Activated CD4-positive, alpha-beta T cell treated with anti-CD3 and anti-CD28 coated beads, Interleukin-2, amount 50 U/mL, for 24 hours (primary cell): ENCODE measurements at places on chromosomes 6 and 20.
A peak's percentile ranks its signal among the peaks of the same experiment; 100 is the strongest.

DNA sequence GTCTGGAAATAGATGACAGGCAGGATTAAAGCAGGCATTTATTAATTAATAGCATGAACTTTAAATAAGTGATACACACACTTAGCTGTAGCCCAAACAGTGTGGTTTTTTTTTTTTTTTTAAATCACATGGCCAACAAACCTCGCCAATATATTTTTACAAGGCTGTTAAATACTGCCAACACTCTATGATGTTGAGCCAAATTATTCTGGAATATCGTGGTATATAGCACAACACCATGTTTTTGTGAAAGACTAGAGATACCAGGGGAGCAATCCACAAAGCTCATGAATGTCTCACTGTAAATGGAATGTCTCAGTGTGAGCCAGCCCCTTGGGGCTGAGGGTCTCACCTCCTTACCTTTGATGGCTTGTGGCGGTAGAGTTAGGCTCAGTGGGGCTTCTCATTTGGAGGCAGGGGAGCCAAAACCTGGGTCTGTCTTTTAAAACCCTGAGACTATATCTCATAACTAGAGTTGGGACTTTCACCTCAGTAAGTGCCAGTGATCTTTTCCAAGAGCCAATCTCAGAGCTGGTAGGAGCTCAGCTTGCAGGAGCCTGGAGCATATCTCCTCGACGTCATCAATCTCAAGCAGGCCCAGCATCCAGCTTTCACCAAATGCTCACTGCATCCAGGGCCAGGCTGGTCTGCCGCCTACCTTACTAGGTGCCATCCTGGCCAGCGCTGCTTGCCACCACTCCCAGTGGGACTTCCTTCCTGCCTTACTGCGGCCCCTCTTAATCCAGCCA, 78.5 kb upstream of the FAM184A start:
- no peak for DNase-seq

GRCh38 chr6:11236076-11236750, 3.7 kb upstream of the NEDD9 start:
- peak; percentile 22 for DNase-seq

DNA sequence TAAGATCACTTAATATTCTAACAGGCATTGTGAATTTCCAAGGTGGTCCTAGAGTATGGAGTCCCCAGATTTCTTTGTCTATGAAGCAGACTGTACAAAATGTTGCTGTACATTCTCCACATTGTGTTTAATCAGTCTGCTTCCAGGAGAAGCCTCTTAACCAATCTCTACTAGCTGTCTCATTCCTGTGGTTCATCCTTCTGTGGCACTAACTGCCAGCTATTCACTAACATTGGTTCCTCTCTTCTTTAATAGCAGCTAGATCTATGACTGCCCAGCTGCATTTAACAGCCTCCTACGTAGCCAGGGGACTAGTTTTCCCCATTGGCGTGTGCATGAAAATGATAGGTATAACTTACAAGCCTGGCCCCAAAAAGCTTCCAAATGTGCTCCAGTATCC, 395.4 kb downstream of the SAMD5 start:
- no peak for DNase-seq

DNA sequence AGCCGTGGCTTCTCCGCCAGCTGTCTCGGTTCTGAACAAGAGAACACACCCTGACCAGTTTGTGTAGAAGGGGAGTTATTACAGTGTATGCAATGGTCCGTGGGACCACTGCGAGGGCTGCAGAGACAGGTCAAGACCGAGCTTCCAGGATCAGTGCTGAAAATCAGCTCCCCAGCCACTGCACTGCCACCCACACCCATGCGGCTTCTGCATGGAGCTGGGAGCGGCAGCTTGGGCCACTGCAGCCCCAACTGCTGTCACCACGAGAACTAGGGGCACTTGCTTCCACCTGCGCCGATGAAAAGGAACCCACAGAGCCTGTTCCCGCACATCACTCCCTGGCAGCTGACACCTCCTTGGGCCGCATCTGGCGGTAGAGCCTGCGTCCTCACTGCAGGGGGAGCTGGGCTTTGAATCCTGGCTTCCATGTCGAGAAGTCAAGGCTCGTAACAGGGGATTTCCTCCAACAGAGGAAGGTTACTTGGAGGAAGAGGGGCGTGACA, 56.2 kb downstream of the TMEM242 start:
- DNase-seq: no peak

DNA sequence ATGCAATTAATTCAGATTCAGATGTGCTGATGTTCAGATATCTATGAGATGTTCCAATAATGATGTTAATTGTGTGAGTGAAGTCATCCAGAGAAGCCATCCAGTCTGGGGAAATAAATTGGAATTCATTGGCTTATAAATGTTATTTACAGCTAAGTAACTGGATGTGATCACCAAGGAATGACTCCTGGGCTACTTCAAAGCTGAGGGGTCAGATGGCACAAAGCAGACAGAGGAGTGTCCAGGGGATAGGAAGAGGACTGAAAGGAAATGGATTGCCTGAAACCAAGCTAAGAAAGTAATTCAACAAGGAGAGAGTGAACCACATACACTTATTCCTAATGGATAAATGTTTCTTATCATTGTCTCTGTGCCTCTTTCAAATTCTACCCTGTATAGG, 4.5 kb upstream of the MLIP start:
- DNase-seq: no peak

GRCh38 chr6:108453601-108454185, 107.0 kb upstream of the FOXO3 start:
- no peak for DNase-seq

GRCh38 chr20:48262466-48262865, 477.2 kb upstream of the SULF2 start:
- no peak for DNase-seq

GRCh38 chr6:155260686-155261085, 3.1 kb upstream of the CLDN20 start:
- DNase-seq: no peak

DNA sequence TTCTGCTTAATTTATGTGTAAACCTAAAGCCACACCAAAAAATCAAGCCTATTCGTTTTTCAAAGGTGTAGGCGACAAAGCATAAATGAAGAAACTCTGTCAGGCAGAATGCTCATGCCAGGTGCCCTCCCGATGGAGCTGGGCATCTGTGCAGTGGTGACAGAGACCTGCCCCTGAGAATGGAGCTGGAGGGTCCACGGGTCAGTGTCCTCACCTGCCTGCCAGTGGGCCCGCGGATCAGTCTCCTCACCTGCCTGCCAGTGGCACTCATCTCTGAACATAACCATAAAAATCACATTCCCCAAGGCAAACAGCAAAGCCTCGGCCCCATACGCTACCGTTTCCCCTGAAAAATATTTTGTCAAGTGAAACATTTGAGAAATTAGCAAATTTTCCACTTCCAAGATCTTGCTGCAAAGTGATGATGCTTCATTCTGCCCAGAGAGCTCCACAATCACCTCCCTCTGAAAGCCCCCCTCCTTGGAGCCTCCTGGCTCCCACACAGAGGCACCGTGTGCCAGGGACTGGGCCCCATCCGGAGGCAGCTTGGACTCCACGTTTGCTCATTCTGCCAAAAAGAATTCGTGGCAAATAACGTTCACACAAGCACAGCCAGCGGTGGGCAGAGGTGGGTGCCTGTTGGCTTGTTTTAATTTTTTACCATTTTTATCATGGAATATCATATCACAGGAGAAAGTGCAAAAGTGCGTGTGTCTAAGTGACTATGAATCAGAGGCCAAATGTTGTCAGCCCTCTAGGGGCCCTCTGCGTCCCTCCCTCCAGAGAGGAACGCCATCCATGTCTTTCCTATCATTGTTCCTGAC, 88.8 kb downstream of the YTHDF1 start:
- DNase-seq: no peak

DNA sequence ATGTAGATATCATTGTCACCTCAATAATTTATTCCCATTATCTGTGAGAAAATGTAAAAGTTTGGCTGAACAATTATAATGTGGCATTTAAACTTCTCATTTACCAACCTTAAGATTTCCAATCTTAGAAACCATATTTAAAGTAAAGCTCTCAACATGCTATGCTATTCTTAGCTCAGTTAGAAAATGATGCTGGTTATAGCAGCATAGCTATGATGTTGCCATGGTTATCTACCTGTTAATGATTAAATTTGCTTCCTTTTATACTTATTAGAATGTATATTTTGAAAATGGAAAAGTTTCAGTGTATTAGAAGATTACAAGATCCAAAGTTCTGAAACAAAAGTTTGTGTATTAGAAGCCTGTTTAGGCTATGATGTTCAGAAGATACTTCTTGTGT, 110.1 kb downstream of the GPR63 start:
- no peak for DNase-seq

GRCh38 chr20:39048000-39048696, 86.0 kb downstream of the DHX35 start:
- peak; percentile 57 for DNase-seq

- no peak for DNase-seq
Measured at GRCh38 chr6:16141514-16141913, 12.6 kb downstream of the MYLIP start.

- DNase-seq: no peak
Measured at GRCh38 chr6:31877651-31878161, 1.1 kb downstream of the SLC44A4 start.

- DNase-seq: no peak
Measured at GRCh38 chr20:62352402-62353288, 14.5 kb downstream of the LAMA5 start.

- DNase-seq: no peak
Measured at GRCh38 chr6:88869263-88870020, 94.0 kb downstream of the RNGTT start.

DNA sequence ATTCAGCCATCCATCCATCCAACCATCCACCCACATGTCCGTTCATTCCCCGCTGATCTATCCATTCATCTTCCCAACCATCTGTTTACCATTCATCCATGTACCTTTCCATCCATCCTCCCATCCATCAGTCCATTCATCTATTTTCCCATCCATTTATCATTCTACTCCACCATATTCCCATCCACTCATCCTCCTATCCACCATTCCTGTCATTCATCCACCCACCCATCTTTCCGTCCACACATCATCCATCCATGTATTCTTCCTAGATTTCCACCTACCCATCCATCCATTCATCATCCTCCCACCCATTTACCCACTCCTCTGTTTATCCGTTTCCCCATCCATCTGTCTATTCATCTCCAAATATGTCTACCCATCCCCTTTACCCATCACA, 6.8 kb downstream of the BPIFB6 start:
- no peak for DNase-seq

GRCh38 chr6:106446983-106447382, 86.5 kb downstream of the CRYBG1 start:
- no peak for DNase-seq

DNA sequence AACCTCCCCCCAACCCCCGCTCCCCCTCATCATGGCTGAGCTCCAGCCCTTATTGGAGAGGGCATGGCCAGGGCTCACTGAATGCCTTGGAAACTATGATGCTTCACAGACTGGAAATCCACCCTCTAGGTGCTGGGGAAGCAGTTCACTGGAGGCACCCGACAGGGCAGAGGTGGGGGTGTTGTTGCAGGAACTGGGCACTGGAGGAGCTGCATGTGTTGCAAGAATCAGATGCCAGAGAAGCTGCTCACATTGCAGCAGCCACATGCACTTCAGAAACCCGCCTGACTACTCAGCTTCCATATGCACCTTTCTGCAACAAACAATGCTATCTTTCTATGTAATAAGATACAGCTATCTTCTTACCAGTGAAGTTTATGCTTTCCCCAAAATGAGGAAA, 7.9 kb upstream of the TBPL1 start:
- DNase-seq: no peak

DNA sequence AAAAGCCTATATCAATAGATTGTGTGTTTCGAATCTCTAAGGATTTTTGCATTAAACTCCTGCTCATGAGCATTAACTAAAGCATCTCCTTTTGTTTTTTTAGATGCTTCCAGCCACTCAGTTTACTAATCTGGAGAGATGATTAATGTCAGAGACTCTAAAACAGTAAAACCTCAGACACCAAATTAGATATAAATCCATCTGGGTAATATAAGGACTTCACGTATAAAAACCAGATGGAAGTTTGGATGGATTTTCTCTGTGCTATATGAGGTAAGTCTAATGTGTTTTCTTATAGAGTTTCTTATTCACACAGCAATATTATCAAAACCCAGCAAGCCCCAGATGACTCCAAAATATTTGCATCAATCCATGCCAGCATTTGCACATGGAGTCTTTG, 137.2 kb downstream of the SYNE1 start:
- no peak for DNase-seq

GRCh38 chr6:90008189-90008907, 114.1 kb downstream of the GJA10 start:
- peak; percentile 36 for DNase-seq

DNA sequence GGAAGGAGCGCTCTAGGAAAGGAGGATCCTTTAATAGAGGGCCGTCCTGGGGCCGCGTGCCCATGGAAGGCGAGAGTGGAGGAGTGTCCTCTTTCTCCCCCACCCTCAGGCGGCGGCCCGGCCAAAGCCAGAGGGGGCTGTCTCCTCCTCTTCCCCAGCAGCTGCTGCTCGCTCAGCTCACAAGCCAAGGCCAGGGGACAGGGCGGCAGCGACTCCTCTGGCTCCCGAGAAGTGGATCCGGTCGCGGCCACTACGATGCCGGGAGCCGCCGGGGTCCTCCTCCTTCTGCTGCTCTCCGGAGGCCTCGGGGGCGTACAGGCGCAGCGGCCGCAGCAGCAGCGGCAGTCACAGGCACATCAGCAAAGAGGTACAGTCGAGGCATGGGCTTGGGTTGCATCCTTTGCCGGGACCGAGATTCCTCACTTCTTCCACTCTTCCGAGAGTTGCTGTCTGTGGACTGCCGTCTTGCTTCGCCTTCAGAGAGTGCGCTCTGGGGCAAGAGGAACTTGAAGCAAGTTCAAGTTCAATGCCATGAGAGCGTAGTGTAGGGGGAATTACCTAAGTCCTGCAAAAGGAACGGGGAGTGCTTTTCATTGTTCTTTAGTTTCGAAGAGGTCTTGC, at the start of gene LAMA2:
Gene LAMA2, plus strand, starts transcription at position 148 of the 621 bp plus-strand sequence. Its CDS starts 108 bp downstream, at position 256.
- DNase-seq: no peak

GRCh38 chr6:127762284-127762683, 138.6 kb downstream of the THEMIS start:
- no peak for DNase-seq

- DNase-seq: no peak
Measured at GRCh38 chr20:23244916-23245552, 105.6 kb upstream of the NXT1 start.

- DNase-seq: no peak
Measured at GRCh38 chr6:13181393-13181792, 146.9 kb downstream of the TBC1D7 start.

- no peak for DNase-seq
Measured at GRCh38 chr6:161233986-161234661, 39.7 kb downstream of the AGPAT4 start.

DNA sequence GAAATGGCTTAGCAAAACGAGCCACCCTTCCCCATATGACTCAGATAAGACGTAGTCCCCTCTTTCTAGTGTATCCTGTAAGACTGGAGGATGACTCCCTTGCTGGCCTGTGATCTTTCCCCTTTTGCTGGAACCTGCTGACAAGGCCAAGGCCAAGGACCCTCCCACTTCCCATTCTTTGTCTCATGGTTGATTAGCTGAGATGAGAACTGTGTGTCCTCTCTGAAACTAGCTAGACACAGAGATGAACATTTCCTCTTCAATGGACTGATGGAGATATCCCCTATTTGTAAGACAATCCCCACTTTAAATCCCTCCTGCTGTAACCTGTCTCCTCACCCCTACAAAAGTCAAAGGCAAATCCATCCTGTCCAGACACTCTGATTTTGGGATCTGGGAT, 33.4 kb upstream of the SCRT2 start:
- no peak for DNase-seq

GRCh38 chr6:39008737-39009136, 39.8 kb upstream of the GLP1R start:
- no peak for DNase-seq
